MG63 (cell line): ENCODE measurements at places on chromosomes 5 and 9. TPM values are rescaled to one million over a fixed set of nuclear protein-coding genes. Genes with fewer than 3 reads are reported as not detected.
A peak's percentile ranks its signal among the peaks of the same experiment; 100 is the strongest.

HTR4 gene
- total RNA-seq, result not detected in 2 replicates

SPINK6 gene
- not detected in 2 replicates for total RNA-seq

GRCh38 chr5:132190161-132190817 is 37.4 kb downstream of the P4HA2 start:
- peak; percentile 41 for DNase-seq

TTLL11 gene
- 3.2 and 4.0 TPM in 2 replicates for total RNA-seq

DNA sequence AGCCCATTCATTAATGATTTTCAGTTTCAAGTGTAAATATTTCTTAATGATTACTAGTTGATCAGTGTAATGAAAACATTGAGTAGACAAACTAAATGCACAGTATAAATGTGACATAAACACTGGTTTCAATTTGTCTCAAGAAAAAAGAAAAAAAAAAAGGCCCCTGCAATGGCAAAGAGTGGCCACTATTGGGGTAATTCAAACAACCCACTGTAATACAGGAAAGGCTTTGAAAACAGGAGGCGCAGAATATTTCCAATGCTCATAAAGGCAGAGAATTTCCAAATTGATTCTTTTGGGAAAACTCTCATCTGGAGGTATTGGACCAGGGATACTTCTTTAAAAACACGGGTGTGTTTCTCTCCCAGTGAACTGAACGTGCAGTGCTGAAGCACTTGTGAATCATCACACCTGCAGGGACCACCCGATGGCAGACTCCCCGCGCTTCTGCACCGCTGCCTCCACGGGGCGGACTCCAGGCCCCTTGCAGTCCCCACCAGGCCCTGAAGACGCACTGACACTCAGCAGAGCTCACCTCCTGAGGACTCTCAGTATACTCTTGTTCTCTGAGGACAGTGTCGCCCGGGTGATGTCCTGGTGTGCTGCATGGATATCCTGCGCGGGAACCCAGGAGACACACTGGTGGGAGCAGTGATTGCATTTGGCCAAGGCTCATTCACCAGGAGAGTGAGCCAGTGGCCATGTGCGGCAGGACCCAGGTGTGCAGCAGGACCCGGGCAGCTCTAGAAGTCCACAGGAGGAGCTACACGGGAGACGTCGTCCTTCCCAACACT is 227.6 kb upstream of the IRX4 start:
- DNase-seq, result no peak

GRCh38 chr9:108257382-108257781 is 598.4 kb downstream of the ACTL7B start:
- DNase-seq, result no peak

KIF27 gene
- 0.69 and 1.8 TPM in 2 replicates for total RNA-seq

DNA sequence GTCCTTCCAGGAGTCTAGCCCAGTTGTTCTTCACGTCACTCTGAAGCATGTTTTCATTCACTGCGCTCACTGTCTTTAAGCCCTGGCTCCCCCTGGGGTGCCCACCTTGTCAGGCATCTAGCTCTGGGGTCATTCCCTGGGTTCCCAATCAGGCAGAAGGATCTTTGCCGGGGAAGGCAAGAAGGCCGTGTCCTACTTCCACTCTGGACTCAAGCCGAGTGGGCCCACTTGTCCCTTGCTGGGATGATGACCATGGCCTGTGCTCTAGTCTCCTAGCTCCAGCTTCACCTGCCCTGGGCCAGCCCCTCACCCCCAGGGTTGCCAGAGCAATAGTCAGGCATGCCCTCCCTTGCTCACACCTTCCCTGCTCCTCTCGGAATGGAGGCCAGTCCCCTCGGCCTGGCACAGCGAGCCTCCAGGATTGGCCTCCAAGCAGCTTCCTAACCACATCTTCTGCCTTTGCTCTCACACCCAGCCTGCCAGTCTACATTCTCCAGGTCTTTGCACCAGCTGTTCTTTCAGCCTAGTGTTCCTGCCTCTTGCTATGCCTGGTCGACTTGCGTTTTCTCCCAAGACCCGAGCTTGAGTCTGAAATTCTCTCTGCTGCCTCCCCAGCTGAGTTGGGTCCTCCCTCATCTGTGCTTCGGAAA is 32.2 kb upstream of the PSD2 start:
- no peak for DNase-seq

- no peak for DNase-seq
Measured at GRCh38 chr9:136762221-136762691, 2.1 kb downstream of the LCN15 start.

DNA sequence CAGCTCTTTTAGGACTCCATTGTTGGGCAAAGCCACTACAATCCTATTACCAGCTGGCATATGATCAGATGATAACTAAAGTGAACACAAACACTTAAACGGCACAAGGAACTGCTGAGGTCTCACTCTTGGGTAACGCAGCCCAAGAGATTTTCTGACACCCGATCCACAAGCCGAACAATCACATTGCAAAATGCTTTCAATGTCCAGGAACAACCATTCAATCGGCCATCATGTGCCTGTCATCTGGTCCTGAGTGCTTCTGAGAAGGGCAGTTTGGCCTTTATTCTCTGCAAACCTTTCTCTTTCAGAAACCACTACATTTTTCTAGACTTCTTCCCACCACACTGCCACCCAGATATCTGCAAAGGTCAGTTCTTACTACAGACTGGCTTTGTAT is 283.1 kb downstream of the GLIS3 start:
- DNase-seq, result no peak

GRCh38 chr5:149632311-149633251 is 51.3 kb downstream of the ARHGEF37 start:
- peak; percentile 81 for DNase-seq

DNA sequence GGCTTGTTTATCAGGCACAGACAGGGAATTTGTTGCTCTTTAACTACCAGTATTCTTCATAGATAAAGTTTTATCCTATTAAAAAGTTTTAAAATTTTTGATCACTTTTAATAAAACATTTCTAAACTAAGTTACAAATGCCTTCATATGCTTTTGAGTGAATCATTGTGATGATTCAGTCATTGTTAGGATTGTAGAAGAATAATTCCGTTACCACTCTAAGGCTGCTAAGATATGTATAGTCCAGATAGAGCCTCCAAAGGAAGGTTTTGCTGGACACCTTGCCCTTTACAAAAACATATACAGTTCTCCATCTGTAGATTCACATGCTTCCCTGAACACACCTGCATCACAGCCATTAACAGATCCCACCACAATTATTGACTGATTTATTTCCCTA is 233.7 kb downstream of the SPOCK1 start:
- DNase-seq, result no peak

GRCh38 chr5:111892949-111893348 is 136.0 kb upstream of the NREP start:
- DNase-seq, result no peak

LCN15 gene
- not detected in 2 replicates for total RNA-seq

- no peak for DNase-seq
Measured at GRCh38 chr5:125196481-125197111, 450.2 kb upstream of the ZNF608 start.

GRCh38 chr5:173733425-173733824 is 117.0 kb upstream of the BOD1 start:
- DNase-seq, result no peak

DNA sequence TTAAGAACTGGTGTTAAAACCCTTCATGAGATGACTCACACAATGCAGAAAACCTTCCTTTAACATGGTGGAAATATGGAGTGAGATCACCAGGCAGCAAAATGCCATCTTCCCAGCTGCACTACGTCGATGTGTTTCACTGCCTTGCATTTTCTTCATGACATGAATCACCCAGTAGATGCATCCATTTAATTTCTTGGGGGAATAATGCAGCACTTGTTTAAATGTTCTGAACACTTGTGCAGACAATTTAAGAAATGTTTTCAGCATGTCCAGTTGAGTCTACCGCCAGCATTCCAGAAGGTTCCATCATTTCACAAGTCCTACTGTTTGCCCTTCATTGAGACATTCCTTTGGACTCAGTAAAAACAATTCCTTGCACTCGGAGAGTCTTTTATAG is 81.6 kb downstream of the ADAMTS16 start:
- DNase-seq, result no peak

GRCh38 chr9:79470954-79471353 is 100.8 kb upstream of the TLE4 start:
- DNase-seq, result no peak

DNA sequence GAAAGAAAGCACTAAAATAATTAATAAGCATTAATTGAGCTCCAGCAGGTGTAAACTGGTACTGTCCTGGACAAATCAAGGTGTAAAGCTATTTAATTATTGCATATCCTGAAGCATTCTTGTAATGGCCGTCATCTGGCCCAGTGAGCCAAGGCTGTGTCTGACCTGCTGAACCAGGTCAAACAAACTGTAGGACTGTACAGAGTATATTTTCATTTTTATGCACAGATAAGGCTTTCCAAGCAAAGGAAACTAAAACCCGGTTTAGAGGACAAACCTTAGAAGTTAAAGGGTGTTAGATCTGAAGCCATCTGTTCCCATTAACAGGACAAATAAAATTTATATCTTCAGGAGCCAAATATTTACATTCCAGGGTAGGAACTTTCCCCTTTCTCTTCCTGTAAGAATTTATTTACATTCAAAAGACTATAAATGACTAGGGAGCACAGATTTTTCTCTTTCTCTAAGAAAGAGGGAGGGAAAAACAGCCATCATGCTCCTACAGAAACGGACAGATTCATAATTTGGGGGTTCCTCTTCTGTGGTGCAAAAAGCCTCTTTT is 69.8 kb downstream of the ESM1 start:
- DNase-seq, result no peak

DNA sequence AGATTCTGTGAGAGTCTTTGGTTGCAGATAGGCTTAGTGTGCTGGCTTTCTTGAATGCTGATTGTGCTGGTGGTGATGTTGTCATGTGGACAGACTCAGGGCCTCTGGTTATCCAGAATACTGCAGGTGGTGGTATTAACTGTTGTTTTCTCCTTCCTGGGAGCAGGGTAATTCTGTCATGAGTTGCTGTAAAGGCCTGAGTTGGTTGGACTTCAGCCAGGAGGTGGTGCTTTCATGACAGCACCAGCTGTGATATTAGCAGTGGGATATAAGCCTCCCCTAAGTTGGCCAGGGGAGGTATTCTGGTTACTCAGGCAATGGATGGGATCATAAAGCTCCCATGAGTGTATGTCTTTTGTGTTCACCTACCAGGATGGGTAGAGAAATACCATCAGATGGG is 16.4 kb upstream of the RNF180 start:
- no peak for DNase-seq

SLC34A3 gene
- total RNA-seq, result not detected in 2 replicates

GRCh38 chr9:76575761-76576160 is 116.8 kb downstream of the GCNT1 start:
- DNase-seq, result no peak

PRRX2 gene
- 20.1 and 38.4 TPM in 2 replicates for total RNA-seq

GRCh38 chr5:151115272-151115905 is 34.6 kb upstream of the TNIP1 start:
- DNase-seq, result peak; percentile 66
